ENCODE measurements at places on chromosomes 3 and 15.
A peak's percentile ranks its signal among the peaks of the same experiment; 100 is the strongest.

GRCh38 chr3:127701280-127701911 lies 28.6 kb downstream of the ABTB1 start:
- DNase-seq = peak; percentile 72

DNA sequence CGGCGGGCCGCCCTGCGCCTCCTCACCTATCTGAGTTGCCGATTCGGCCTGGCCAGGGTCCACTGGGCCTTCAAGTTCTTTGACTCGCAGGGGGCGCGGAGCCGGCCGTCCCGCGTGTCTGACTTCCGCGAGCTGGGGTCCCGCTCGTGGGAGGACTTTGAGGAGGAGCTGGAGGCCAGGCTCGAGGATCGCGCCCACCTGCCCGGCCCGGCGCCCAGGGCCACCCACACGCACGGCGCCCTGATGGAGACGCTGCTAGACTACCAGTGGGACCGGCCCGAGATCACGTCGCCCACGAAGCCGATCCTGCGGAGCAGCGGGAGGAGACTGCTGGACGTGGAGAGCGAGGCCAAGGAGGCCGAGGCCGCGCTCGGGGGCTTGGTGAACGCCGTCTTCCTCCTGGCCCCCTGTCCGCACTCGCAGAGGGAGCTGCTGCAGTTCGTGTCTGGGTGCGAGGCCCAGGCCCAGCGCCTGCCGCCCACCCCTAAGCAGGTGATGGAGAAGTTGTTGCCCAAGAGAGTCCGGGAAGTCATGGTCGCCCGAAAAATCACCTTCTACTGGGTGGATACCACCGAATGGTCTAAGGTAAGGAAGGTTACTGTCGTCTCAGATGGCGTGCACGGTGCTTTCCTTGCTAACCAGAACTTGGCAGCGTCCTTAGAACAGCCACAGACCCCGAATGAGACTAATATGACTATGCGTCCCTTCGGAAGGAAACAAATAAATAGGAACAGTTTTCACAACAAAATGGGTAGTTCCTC lies 567 bp downstream of the TICRR start:
- no peak for DNase-seq

DNA sequence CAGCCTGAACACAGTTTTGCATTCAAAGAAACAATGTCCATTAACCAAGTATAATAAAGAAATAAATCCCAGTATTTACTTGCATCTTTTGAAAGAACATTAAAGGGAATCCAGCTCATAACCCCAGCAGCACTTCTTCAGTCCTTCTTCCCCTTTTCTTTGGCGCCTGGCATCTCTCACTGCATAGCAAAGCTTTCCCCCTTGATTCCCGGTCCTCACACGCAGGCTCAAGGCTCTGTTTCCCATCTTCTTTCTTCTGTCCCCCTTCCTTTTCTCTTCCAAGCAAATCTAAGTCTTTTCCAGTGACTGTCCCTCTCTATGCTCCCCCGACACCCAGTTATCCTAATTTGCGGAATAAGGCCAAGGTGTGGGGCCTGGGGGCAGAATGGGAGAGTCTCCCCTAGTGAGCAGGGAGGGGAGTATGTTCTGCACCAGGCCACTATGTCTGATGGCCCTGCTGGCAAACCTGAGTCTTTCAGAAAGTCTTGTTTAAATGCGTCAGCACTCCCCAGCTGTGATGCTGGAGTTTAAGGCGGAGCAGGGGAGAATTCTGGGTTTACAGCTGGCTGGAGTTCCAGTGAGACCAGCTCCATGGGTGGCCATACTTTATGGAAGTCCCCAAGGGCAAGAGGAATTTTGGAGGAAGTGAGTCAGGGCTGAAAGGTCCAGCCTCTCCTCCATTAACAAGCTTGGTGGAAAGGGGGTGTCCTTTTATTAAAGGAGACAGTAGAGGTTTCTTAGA lies 42.1 kb downstream of the GOLGA6A start:
- no peak for DNase-seq

DNA sequence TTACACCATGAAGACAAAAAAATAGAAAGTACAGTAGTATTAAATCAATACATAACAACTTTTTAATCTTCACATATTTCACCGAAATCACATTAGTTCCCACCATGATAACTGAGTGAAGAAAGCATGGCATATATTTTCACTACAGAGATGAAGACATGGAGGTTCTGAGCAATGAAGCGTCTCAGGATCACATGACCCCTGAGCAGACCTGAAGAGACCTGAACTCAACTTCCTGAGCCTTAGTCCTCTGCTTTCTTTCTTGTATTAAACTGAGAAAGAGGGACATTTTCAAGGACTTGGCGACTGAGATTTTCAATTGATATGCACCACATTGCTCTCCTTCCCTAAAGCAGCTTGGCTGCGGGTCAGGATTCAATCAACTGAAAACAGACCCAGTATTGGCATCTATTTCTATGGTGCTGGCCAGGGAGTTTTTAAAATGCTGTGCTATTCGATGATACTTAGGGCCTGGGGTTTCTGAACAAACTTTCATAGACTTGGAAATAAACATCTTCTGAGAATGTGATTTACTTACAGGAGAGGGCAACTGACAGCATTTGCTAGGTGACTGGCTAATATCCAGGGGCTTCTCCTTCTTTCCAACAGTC lies 165.1 kb downstream of the LSAMP start:
- no peak for DNase-seq

- DNase-seq = no peak
These were observed 201.1 kb upstream of the LRRFIP2 start for GRCh38 chr3:37375184-37376127.

DNA sequence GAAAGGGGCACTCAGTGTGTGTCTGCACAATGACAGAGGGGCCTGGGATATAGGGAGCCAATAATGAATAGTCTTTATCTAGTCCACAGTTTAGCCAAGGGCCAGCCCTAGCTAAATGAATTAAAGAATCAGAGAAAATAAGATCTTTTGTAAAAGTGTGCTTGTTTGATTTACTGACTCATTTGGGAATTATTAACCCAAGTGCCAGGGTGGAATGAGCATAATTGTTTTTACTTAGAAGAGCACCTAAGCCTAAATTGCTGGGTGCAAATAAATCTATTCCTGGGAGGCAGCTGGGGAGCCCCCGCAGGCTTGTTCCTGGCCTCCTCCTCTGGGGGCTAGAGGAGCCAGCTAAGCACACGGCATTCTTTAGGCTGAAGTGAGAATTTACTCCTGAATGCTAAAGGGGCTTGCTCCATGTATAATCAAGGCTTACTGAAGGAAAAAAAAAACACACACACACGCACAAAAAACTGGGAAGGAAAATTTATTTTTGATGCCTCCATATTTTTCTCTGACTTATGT lies 405.3 kb upstream of the SUCLG2 start:
- no peak for DNase-seq

DNA sequence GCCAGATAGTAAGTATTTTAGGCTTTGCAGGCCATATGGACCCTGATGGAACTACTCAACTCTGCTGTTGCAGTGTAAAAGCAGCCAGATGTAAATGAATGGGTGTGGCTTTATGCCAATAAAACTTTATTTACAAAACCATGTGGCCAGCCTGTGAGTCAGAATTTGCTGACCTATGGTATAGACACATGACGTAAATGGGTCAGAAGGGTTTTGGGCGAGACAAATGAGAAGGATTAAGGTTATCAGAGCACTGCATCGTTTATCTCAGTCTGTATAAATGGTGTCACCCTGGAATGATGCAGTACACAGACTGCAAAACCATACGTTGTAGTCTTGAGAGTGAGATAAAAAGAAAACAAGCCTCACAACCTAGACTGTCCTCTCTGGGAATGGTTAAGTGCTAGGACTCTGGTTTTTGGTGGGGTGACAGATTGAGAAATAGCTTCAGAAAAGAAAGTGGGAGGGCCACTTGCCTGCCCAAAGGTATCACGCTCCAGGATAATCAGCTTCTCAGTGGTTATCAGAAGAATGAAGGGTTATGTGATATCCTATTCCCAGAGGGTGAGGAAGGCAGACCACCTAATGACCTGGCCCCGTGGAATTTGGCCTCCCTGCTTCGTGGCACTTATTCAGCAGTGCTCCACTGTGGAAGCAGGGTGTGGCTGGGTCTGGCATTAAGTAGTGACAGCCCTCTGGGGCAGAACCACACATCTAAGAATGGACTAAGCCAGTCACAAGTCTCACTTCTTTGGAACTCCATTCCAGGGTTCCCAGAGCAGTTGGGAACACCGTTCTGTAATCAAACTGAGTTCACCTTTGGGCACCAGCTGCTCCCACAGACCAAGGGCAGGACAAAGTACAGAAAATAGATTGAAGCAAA lies 46.1 kb downstream of the ABHD5 start:
- DNase-seq = no peak

DNA sequence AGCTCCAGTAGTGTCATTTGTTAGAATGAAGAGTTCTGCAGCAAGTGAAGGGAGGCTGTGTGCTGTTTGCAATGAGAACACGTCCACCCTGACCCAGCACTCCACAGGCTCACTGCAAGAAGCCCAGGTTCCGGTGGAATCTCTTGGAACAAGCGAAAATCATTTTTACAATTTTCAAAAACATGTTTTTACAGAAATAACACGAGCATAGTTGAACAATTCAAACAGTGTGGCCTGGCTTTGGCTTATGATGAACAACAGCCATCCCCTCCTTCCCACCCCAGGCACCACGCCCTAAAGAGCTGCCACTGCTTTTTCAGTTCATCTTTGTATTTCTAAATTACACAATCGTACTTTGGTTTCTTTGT lies 59.5 kb upstream of the KY start:
- DNase-seq = no peak

DNA sequence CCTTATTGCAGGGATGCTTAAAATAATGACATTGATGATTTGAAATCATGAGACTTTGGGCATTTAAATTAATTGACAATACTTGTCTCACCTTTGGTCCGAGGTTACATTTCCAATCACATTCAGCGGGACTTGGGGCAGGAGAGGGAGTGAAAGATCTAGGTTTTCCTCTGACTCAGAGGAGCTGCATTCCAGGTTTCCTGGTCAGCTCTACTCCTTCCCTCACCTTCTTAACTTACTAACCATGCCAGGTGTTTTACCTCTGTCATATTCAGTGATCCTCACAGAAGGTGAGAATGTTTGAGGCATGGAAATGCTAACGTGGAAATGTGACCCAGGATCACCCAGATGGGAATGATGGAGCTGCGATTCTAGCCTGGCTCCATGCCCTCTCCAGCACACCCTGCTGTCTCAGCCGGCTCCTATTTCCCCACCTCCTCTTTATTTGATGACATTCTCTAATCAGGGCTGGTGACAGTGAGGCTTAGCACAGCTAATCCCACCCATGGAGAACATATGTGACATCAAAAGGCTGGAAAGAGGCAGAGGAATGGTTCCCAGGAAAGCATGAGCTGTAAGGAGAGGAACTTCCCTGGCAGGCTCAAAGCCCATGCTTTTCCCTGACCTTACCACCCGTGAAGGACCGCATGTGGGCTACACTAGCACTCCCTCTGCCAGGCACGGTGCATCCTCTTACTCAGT lies 38.7 kb downstream of the THSD4 start:
- no peak for DNase-seq

DNA sequence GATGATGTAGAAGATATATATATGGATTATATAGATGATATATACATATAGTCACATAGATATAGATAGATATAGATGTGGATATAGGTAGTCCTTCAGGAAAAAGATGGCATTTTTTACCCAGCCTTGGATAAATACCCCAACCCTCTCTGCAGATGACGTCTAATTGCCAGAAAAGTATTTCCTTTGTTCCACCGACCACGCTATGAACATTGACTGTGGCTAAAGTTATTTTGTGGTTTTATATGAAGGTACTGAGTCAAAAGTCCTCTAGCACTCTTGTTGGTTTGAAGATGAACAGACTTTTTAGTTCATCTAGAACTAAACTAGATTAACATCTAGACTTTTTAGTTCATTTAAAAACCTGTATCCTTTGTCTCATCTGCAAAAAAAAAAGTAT lies 207.7 kb downstream of the PLOD2 start:
- no peak for DNase-seq

- DNase-seq = no peak
These were observed 851 bp upstream of the DCBLD2 start for GRCh38 chr3:98902351-98902740.

DNA sequence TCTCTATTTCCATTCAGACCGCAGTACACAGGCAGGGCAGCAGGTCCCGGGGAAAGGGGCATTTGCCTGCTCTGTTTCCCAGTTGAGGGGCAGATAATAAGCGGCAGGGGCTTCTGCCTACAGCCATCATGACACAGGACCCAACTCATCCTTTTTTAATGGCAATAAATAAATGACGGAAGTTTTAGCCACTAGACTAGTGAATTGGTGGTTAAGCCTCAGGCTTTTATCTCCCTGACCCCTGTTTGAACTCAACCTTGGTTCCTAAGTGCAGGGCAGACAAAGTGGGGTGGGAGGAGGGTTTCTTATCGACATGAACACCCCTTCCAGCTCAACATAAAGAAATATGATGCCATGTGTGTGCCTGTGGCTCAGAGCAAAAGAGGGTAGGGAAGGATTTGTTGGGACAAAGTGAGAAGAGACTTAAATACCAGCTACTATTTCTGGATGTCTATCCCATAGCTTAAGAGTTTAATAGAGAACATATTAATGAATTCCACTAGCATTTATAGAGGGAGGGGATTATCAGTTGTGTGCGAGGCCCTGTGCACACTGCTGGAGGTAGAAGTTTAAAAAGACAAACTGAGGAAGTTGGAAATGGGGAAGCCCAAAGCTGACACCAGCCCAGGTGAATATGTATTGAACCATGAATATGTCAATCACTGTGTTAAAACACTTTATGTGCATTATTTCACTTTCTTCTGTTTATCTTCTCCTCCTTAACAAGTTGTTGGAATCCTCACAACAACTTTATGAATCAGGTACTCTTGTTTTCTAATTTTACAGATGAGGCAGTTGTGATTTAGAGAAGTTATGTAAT lies 939.4 kb downstream of the MCTP2 start:
- DNase-seq = no peak

- DNase-seq = no peak
These were observed 52.1 kb upstream of the TGFBR2 start for GRCh38 chr3:30554317-30554690.
